ENCODE measurements at places on chromosomes 1 and 21.

- peak; percentile 57 for DNase-seq
Measured at GRCh38 chr1:108200687-108201051, 526 bp upstream of the SLC25A24 start.

DNA sequence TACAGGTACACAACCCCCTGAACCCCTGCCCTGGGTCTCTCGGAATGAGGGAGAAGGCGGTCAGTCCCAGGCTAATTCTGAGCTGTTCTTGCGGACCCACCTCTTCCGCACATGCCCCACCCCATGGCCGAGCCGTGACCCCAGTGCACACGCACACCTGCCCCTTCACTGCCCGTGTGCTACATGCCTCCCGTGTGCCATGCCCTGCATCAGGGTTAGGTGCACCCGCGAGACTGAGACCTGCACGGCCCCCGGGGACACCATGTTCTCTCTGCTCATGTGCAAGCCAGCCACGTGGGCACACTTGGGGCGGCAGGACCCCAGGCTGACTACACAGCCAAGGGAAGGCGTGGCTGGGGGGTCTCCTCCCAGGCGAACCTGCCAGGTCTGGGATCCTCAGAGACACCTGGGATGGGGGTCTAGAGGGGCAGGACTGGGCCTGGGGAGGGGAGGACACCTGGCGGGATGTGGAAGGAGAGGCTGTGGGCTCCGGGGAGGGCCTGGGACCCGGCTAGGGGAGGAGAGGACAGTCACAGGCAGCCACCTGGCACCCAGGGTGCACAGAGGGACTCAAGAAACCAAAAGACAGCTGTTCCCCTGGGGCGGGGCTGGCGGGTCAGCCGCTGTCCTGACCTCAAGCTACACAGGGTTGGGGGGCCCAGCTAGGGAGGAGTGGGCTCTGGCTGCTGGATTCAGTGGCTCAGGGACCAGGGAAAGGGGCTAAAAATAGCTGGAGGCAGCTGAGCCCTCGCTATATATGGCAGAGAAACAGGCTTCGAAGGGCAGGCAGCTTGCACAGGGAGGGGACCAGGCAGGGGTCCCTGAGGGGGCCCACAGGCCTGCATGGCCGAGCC lies 133.4 kb downstream of the CASZ1 start:
- no peak for DNase-seq

GRCh38 chr1:84740050-84740714 lies 49.9 kb upstream of the SSX2IP start:
- no peak for DNase-seq

- no peak for DNase-seq
Measured at GRCh38 chr1:18398791-18399530, 81.8 kb upstream of the KLHDC7A start.

GRCh38 chr1:59071876-59072582 lies 224.9 kb upstream of the FGGY start:
- DNase-seq = peak; percentile 27

DNA sequence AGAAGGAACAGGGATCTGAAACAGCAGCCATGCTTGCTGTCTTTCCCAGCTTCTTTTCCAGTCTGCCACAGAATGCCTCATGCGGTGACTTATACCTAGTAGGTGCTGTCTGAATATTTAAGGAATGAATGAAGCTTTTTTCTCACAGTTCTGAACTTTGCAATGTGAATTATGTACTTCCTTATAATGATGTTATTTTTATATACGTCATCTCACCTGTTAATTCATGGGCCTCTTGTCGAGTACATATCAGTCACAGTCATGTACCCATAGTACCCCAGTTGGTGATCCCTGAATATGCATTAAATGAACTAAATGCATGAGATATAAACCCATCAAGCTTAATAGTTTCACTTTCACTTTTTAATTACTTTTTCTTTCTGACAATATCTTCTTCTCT lies 132.7 kb downstream of the NTNG1 start:
- no peak for DNase-seq

DNA sequence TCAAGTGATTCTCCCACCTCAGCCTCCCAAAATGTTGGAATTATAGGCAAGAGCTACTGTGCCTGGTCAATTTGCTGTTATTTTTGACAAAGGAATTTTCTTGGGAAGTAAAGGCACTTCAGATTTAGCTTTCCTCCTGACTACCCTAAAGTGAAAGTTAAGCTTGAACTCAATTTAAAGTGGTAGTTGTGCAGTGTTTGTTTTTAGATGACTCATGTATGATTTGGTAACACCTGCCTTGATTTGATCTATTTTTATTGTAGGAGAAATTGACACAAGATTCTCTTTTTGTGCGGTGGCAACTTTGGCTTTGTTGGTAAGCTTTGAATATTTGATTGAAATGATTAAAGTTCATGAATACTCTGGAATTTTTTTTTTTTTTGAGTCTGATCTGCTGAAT lies 5.0 kb downstream of the RABGGTB start:
- no peak for DNase-seq

DNA sequence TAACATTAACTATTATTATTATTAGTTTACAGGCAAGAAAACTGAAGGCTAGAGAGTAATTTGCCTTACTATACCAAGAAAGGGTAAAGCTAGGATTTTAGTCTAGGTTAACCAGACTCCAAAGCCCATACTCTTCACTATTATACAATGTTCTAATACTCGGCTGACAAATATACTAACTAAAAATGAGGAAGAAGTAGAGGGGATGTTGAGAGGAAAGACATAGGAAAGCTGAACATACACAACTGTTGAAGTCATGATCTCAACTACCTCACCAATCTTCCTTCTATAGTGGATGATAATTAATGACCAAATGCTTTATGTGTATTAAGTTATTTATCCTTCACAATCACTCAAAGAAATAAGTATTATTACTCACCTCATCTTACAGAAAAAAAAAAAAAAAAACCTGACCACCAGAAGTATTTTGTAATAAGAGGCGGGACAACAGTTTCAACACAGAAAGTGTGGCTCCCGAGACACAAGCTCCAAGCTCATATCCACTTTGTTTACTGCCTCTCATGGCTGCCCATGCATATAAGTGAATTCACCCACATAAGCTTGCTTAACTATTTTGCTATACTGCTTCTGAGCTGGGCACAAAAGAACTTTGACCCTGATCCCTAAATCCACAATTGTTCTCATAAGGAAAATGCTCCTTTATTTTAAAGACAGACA lies 78.0 kb downstream of the USP1 start:
- DNase-seq = no peak

DNA sequence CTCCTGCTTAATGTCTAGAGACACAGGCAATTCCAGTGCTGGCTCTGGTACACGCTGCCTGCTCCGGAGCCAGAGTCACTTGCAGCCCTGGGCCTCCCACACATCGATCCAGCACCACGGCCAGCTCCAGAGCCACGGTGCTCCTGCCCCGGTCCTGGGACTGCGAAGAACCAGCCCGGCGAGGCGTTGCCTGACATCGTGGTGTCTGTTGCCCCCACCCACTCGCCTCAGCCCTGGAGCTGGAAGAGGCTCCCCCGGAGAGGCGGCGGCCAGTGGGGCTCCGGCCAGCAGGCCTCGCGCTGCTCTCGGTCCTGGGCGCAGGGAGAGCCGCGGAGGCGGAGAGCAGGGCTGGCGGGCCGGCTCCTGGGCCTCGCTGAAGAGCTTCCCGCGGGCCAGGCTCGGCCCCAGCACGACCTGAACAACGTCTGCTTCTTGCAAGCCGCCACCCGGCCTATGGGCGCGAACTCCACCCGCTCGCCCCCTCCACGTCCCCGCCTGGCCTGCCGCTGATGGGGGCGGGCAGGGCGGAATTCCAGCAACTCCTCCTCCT lies 364.8 kb downstream of the CEP170 start:
- DNase-seq = no peak

- no peak for DNase-seq
Measured at GRCh38 chr1:32426489-32427255, 32.4 kb upstream of the BSDC1 start.

GRCh38 chr1:9350013-9350908 lies 57.6 kb downstream of the SPSB1 start:
- no peak for DNase-seq

DNA sequence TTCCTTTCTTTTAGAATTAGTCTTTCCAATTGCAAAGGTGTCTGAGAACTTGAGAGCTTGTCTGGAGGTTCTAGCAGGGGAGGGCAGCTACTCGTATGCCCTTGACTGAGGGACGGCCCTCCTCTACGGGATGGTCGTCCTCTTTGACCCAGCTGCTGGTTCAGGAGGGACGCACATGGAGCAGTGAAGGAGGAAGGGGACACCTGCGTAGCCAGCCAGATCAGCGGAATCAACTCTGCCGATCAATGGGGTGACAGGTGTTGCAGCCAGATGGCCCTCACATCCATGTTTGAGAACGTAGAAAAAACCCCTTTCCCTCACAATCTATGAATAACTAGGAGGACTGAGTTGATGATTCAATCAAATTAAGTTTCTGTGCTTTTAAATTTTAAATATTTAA lies 15.7 kb upstream of the A3GALT2 start:
- no peak for DNase-seq

DNA sequence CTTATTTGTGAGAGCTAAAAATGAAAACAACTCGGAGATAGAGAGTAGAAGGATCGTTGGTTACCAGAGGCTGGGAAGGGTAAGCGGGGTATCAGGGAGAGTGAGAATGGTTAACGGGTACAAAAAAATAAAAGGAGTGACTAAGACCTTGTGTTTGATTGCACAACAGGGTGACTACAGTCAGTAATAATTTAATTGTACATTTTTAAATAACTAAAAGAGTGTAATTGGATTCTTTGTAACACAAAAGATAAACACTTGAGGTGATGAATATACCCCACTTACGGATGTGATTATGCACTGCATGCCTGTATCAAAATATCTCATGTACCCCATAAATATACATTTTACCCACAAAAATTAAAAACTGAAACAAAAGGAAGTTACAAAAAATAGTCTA lies 29.4 kb downstream of the FOXJ3 start:
- no peak for DNase-seq

DNA sequence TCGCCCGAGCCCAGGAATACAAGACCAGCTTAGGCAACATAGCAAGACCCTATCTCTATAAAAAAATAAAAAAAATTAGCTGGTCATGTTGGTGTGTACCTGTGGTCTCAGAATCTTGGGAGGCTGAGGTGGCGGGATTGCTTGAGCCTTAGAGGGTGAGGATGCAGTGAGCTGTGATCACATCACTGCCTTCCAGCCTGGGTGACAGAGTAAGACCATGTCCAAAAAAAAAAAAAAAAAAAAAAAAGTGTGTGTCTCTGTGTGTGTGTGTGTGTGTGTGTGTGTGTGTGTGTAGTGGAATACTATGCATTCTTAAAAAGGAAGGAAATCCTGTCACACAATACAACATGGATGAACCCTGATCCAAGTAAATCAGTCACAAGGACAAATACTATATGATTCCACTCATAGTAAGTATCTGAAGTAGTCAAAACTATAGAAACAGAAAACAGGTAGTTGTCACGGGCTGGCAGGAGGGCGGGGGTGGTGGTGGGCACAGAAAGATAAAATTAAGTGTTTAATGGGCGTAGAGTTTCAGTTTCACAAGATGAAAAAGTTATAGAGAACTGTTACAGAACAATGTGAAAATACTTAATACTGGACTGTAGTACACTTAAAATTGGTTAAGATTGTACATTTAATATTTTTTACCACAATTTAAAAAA lies 47.8 kb downstream of the SELENOF start:
- no peak for DNase-seq

DNA sequence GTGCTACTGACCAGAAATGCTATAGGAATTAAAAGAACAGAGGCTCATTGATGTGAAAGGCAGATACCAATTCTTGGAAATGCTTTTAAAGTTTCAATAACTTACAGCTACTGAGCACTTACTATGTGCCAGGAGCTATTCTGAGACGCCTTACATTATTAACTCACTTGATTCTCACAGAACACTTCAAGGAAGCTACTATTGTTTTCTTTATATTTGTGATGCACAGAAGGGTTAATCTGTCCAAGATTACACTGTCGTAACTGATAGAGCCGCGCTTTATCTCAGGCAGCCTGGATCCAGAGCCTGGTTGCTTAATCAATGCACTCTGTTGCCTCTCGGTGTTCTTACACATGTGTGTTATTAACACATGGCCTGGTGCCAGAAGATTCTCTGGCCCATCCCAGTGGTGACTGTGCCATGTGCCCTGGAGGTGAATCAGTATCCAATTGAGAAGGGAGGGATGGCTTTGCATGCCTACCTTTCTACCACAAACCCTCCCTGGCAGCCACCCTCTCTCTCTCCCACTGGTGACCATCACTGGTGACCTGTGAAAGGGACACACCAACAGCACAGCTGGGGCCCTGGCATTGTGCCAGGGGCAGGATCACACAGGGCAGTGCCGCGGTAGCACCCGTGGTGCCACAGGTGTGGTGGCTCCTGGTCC lies 8.8 kb downstream of the FMO1 start:
- DNase-seq = no peak

DNA sequence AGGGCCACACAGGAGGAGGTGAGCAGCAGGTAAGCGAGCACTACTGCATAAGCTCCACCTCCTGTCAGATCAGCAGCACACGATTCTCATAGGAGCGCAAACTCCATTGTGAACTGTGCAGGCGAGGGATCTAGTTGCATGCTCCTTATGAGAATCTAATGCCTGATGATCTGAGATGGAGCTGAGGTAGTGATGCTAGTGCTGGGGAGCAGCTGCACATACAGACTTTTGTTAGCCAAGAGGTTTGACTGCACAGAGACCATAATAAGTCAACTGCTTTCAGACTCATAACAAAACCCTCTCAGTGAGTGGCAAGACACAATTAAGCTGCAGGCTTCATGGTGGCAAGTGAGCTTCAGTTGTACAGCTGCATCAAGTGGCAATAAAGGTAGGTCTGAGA lies 83.4 kb downstream of the PSMG1 start:
- DNase-seq = no peak

GRCh38 chr1:43887748-43888147 lies 45.9 kb upstream of the ARTN start:
- DNase-seq = no peak

DNA sequence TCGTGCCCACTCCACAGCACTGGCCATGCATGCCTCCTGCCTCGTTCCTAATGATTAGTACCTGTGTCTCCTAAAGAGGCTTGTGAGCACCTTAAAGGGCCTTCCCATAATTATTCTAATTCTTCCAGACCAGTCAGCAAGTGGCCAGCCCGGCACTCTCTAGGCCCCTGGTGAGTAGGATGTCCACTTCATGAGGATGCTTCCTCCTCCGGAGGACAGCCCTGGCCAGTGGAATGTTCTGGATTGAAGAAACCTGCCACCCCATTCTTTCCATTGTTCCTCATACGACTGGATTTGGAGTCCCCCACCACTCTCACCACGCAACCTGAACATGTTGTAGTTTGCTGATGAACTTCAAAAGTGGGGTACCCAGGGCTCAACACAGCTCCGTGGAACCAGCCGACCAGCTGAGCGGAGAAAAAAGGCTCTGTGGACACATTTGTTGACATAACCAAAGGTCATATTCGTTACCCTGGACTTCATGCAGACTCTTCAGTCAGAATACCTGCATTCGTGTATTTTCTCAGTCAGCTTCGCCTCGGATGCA lies 46.7 kb upstream of the LBR start:
- DNase-seq = no peak

- DNase-seq = no peak
Measured at GRCh38 chr1:53871221-53871620, 18.4 kb downstream of the YIPF1 start.

GRCh38 chr1:55309786-55310504 lies 94.8 kb upstream of the USP24 start:
- no peak for DNase-seq

GRCh38 chr1:101167891-101168290 lies 68.9 kb upstream of the S1PR1 start:
- DNase-seq = no peak

Data from CD4-positive, alpha-beta T cell treated with Interleukin-4 for 1 hour (primary cell).